Caki2 (cell line): ENCODE measurements at places on chromosomes 6 and 20. TPM values are rescaled to one million over a fixed set of nuclear protein-coding genes. Genes with fewer than 3 reads are reported as not detected.

Gene RIPOR2
- total RNA-seq, result 2.3 and 13.6 TPM in 2 replicates

- peak; percentile 17 for DNase-seq
Measured at GRCh38 chr6:158706369-158706982, 56.6 kb downstream of the SYTL3 start.

Gene RAB32
- total RNA-seq, result 129 and 163 TPM in 2 replicates

Gene PPP1R16B
- 0.07 and 0.78 TPM in 2 replicates for total RNA-seq

DNA sequence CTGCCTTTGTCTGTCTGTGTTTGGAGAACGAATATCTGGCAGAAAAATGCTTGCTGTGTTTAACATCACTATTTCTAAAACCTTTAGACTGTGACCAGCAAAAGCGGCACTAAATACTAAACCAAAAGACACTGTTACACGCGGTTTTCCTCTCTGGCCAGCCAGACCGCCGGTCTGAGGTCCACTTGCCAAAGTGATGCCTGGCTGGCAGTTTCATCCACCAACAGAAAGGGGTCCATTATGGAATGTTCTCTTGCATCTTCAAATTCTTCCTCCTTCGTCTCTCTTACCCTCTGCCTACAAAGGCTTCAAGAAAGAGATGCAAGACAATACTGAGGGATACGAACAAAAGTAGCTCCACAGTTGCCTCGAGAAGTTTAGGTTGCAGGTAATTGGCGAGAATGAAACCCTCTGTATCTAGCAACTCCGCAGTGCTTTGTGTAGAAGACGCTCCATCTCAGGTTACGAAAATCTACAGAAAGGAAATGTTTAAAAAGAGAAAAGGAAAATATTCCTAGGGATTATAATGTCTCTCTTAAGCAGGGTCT is 176.6 kb downstream of the TRIM27 start:
- no peak for DNase-seq
